Stimulated activated naive CD8-positive, alpha-beta T cell treated with anti-CD3 and anti-CD28 coated beads, Interleukin-15, amount 100 ng/mL, for 72 hours (primary cell): ENCODE measurements at places on chromosomes 5 and 9.

DNA sequence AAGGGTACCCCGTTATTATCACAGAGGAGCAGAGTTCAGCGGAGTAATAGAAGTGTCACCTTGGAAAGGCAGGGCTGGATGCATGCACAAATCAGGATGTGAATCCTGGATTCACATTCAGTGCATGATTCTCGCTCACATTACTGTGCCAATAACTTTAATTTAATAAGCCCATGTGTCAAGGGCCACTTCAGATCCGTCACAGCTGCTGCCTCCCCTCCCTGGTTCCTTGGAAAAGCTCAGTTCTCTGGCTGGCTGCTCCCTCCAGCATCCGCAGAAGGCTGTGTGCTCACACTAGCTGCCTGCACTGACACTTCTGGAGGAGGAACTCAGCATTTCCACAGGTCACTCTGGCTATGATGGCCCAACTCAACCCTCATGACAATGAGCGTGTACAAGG is 256.8 kb upstream of the ADAMTS16 start:
- no peak for DNase-seq

GRCh38 chr5:140556438-140556837 is 835 bp downstream of the SRA1 start:
- DNase-seq: no peak

- no peak for DNase-seq
Observed at GRCh38 chr9:89078860-89079259, 87.6 kb downstream of the S1PR3 start.

DNA sequence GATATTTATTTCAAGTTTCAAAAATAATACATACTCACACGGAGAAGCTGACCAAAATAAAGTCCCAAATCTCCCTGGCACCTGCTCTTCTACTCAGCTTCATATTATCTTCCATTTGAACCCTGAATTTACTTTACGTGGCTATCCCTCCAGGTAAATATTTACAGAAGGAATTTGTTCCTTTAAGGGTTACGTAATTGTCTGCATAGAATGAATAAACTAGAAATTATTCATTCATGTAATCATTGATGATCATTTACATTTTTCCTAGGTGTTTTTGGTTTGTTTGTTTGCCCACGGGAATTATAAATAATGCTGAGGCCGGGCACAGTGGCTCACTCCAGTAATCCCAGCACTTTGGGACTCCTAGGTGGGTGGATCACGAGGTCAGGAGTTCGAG is 251.2 kb downstream of the PLK2 start:
- no peak for DNase-seq

GRCh38 chr5:101611039-101611438 is 685.0 kb downstream of the SLCO4C1 start:
- no peak for DNase-seq

DNA sequence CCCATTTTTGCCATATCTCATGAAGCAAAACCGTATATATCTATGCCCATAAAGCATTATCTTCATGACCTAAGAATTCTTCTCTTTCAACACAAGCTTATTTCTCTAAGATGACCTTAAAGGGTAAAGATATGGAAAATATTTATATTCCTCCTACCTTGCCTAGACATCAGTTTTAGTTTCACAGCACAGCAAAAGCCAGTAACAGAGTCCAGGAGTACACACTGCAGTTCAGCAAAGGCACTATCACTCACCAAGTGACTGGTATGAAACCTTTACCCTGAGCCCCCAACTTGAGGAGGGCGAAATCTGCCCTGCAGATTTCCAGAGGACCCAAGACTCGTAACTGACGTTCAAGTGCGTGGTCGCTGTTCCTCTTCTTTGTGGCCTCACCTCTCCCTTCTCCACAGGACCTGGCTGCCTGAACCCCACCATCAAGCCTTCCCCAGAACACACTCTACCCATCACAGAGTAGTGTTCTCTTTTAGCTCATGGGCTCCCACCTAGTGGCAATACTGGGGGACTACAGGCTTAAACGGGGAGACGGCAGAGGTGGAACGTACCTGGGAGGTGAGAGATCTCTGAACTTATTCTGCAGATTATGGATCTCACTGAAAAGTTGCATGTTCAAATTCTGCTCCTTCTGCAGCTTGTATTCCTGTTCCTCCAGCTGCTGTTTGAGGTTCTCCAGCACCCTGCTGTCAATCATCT is 141.0 kb downstream of the CDK5RAP2 start:
- peak; percentile 14 for DNase-seq

GRCh38 chr5:74810915-74811314 is 43.9 kb downstream of the NSA2 start:
- DNase-seq: no peak

DNA sequence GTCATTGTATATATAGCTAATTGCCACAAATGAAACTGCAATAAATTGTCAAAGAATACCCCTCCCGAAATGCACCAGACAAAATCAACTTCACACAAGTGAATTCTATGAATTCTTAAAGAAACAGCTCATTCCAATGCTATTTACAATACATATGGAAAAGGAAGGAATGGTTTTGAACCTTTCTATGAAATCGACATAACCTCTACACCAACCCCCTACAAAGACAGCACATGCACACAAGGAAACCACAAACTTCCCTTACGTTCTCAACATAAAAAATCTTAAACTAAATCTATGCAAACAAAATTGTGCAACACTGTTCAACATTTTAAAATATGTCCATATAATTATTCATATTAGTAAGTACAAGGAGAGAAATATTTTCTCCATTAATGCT is 39.2 kb downstream of the MARCHF11 start:
- no peak for DNase-seq

GRCh38 chr5:104541141-104541785 is 978.7 kb upstream of the NUDT12 start:
- no peak for DNase-seq

GRCh38 chr5:172421-172820 is 18.9 kb upstream of the LRRC14B start:
- no peak for DNase-seq

DNA sequence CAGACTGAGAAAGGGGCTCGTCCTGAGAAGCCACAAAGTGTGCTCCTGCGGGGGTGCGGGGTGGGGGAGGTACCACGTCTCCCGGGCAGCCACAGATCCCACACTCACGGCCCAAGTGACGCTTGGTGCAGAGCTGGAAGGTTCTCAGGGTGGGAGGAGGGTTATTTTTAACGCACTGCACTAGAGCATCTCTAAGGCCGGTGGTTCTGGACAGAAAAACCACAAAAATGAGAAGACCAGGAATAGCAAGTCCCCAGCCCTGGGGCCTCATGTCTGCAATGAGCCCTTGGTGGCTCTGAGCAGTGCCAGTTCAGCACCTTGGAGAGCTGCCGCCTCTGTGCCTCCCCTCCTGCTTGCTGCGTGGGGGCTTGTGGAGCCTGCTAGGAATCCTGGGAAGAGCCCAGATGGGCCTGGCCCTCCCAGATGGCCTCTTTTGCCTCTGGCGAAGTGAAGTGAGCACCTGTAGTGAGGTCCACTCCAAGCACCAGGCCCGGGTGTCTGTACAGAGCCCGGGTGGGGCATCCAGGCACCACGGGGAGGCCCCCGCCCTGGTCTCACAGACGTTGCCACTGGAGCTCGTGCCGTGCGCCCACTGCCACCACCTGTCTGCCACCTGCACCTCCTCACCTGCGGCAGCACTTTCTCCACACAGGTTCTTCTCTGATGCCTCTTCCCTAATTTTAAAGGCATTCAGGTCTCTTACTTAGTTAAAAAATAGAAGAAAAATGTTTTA is 48.9 kb upstream of the CACNA1B start:
- DNase-seq: no peak

DNA sequence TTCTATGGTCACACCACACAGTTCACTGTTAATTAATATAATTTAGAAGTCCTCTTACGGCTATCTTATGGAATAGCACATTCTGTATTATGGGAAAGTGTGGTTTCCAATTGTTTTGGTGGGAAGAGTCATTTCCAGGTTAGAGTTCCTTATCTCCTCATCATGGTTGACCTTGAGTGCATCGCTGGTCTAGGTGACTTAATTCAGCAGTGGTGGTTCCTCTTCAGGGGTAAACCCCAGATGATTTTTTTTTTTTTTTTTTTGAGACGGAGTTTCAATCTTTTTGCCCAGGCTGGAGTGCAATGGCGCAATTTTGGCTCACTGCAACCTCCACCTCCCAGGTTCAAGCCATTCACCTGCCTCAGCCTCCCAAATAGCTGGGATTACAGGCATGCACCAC is 106.9 kb downstream of the UGCG start:
- no peak for DNase-seq

DNA sequence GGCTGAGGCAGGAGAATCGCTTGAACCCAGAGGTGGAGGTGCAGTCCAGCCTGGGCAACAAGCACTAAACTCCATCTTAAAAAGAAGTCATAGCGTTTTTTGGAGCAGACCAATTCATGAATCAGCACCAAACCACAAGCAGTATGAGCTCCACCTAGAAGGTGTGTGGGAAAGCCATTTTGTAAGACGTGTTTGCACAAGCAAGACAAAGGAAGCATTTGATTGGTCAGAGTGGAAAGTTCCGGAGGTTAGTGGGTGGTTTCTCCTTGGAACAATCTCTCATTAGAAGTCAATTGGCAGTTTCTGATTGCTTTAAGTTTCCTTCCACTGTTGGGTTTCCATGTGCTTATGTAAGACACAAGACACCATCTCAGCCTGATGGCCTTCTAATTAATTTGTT is 5.0 kb downstream of the SRD5A1 start:
- no peak for DNase-seq

GRCh38 chr9:82127465-82127864 is 138.9 kb downstream of the SPATA31D1 start:
- no peak for DNase-seq

DNA sequence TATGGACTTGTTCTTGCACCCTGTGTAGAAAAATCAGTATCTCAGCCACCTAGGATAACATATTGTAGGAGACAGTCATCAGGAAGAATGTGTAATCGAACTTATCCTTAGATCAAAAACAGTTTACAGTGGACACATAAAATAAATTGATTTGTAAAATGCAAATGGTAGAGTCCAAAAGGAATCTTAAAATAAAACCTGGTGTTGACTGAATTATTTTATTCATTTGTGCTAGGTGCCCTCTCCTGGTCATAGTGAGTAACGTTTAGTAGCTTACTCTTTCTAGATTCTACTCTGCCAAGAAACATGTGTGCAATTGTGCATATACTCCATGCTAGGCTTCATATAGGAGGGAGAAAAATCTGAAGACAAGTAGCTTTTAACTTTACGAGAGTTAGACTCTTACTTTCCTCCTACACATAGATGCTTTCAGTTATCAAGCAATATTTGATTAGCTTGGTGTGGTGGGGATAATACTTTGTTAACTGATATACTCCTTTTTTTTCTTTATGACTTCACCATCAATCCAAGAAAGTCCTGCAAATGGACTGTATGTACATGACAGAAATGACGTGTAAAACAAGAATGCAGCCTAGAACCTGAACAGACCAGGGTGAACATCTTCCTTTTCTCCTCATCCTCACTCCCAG is 23.7 kb upstream of the LOX start:
- no peak for DNase-seq

- DNase-seq: no peak
Observed at GRCh38 chr5:142115937-142116614, 7.5 kb downstream of the NDFIP1 start.

- peak; percentile 5 for DNase-seq
Observed at GRCh38 chr9:93676310-93677047, 100.1 kb downstream of the PHF2 start.

GRCh38 chr5:62593331-62593730 is 14.7 kb downstream of the LRRC70 start:
- DNase-seq: no peak

DNA sequence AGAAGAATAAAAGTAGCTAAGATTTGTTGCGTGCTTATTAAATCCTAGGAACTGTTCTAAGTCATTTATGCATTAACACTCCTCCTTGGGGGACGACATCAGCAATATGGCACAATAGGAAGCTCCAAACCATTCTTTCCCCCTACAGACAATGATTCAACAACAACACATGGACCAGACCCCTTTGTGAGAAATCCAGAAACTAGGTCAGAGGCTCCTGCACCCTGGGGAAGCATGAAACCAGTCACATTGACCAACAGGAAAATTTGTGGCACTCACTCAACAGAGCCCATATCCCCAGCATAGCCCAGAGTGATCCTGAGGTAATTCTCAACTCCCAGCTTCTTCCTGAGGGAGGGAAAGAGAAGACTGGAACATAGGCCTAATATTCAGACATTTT is 294.4 kb downstream of the HINT1 start:
- DNase-seq: no peak

DNA sequence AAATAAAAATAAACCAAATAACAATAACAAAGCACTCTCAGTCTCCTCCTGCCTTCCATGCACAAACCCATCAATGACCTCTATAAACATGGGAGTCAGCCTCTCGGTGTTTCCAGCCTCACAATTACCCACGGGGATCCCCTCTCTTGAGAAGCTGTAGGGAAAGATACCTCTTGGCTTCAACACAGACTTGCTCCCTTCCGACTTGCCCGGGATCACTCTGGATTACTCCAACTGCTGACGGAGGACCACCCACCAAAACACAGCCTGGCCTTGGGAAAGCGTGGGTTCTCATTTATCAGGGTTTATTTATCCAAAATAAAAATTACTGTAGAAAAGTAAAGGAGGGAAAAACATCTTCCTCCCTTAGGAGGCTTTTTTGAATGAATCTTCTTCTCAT is 11.5 kb upstream of the NKX2-5 start:
- DNase-seq: no peak

DNA sequence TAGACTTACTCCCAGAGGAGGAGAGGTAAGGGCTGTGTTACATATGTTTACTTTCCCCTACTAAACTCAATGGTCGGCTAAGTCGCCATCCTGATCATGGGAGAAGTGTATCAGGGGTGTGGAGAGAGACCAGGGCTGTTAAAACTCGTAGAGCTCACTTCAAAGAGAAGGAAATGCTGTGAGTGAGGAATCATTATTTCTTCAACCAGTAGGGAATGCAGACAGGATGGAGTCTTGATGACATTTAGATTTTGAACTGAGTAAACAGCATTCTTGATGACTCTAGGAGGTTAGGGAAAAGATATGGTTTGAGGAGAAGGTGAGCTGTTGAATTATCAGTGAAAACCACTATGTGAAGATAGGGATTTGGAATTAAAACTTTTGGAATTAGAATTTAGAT is 17.3 kb downstream of the RECK start:
- no peak for DNase-seq

- DNase-seq: no peak
Observed at GRCh38 chr5:132138260-132138659, 64.7 kb downstream of the CSF2 start.

DNA sequence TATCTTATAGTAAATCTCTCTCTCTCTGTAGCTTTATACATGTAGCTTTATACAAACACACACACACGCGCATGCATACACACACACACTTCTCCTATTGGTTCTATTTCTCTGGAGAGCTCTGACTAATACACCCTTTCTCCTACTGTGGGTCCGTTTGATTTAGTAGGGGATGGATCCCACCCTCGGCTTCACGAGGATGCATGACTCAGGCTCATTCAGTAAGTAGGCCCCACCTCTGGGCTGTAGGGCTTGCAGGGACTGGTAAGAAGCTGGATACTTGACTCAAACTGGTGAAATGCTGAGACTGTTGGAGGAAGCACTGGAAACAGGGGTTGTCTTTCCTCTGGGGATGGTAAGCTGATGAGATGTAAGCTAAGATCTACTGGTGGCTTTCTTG is 98.7 kb downstream of the SLC24A2 start:
- DNase-seq: no peak

GRCh38 chr9:34612788-34613390 is 992 bp upstream of the RPP25L start:
- DNase-seq: peak; percentile 71

- DNase-seq: peak; percentile 46
Observed at GRCh38 chr9:35114113-35114839, 1.4 kb downstream of the ATOSB start.

GRCh38 chr5:91272858-91273257 is 110.3 kb downstream of the ARRDC3 start:
- no peak for DNase-seq
